ENCODE measurements at places on chromosomes 1 and 21.

DNA sequence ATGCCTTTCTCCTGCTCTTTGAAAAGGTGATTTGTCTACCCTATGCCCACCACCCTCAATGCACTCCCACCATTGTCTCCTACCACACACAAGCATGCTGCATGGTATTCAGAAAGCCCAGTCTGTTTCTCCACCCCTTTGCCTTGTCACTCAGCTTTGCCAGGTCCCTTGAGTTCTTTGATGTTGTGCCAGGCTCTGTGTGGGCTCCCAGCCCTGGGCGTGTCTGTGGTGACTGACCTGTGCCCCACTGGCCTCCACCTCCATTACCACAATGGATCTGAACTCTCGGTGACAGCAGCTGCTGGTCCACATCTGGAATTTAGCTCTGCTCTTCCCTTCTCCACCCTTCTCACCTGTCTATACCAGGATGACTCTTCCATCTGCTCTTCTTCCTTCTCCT, 34.9 kb downstream of the ATP2B4 start:
- no peak for DNase-seq

GRCh38 chr1:54548389-54549044, 489 bp downstream of the ACOT11 start:
- no peak for DNase-seq

DNA sequence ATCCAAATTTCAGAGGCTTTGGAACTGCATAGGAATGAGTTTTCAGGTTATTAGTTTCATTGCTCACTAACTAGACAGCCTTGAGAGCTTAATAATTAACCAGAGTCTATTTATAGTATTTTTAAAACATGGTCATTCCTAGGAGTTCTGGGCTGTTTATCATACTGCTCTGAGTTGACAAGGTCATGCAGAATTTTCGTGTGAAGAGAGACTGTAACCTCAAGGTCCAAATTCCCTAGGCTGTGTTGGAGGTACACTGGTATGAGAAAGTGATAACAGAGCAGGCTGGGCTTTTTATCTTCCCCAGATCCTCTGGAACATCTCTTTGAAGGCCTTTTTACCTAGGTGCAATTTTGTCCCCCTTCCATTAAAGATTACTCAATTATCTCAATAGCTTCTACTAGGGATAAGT, 736.3 kb downstream of the LTN1 start:
- no peak for DNase-seq

GRCh38 chr1:109479311-109479710, 4.4 kb upstream of the ATXN7L2 start:
- no peak for DNase-seq

DNA sequence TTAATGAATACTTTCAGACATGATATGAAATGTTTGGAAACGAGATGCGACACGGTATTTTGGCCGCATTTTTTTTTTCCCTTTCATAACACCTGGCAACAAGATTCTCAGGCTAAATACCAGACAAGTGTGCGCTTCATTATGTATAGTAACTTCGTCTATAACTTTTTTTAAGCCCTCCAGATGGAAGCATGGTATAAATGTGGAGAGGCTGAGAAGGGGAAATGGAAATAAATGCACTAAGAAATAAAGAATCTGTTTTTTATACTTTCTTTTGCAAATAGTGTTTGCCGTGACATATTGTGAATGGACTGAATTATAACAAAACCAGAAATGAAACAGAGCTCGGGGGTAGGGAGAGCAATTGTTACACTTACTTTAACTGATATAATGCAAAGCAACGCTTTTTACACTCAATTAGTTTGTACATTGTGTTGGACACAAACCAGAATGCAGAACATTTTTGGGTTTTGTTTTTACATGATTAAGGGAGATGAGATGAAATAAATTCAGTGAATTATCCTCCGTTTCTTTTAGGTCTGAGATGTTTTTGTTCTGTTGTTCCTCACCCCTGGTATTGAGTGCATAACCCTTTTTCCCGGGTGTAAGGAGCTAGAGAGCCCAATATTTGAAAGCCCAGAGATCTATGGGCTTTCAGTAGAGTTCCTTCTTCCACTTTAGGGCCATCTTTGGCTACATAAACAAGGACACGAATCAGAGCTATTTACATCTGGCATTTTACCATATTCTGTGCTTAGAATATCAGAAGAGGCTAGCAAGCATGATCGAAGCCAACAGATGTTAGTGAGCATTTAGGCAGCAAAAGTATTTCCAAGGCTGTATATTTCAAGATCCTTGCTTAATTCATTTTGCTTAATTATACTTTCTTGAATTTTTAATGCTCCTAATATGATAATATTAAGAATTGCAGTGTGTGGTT, 478.0 kb downstream of the CAMTA1 start:
- no peak for DNase-seq

GRCh38 chr21:34100790-34101189, 27.4 kb downstream of the MRPS6 start:
- no peak for DNase-seq

DNA sequence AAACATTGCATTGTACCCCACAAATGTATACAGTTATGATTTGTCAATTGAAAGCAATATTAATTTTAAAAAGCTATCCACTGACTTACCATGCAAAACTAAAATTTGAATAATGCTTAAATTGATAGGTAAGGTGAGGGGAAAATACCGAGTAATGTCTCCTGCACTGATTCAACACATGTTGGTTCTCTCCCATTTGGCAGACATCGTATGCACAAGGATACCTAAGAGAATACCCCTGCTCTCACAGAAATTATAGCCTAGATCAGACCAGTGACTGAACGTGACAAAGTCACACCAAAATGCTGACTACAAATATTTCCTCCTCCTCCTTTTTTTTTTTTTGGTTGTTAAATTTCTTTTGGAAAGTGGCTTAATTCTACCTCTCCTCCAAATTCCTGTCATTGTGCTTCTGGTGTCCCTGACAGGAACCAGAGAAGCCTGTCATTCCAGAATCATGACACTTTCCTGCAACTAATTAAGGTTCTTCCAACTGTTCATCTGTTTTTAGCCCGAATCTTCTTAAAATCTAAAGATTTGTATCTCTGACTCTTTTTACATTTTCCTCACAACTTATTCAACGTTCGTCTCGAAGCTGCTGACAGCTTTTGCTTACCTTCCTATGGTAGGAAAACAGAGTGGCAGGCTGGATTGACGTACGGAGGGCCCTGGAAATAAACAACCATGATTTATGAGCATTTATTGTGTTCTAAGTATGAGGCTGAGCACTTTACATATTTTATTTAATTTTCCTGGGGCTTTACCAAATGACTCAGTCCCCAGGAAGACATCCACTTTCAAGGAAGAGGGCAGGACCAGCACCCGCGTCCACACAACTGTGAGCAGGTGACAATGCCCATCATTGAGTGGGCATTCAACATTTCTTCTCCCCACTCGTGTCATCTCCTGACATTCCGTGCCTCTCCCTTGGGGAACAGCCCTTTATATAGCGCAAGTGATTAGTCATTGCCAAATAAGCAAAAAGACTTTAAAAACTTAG, 57.9 kb upstream of the KCNE2 start:
- DNase-seq: no peak

GRCh38 chr1:213274140-213274539, 223.1 kb downstream of the RPS6KC1 start:
- peak; percentile 15 for DNase-seq

- no peak for DNase-seq
These were observed 156.0 kb downstream of the PDE4B start for GRCh38 chr1:65948609-65949229.

GRCh38 chr1:25174730-25175612, 57.3 kb downstream of the SYF2 start:
- DNase-seq: no peak

DNA sequence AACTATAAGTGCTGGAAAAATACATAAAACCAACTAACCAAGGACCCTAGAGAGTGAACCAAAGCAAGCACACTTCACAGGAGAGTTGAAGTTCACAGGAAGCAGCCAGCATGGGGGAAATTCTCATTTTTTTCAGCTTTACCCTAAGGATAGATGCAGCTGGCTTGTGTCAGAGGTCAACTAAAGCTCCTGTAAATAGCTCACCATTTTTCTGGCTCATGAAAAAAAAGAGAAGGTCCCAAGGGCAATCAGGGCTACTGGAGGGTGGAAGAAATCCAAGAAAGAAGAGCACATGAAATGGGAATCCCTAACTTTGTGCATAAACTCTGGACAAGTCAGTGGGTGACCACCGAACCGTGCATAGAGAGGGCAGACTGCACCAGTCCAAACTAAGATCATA, 58.3 kb downstream of the KCNJ15 start:
- no peak for DNase-seq

DNA sequence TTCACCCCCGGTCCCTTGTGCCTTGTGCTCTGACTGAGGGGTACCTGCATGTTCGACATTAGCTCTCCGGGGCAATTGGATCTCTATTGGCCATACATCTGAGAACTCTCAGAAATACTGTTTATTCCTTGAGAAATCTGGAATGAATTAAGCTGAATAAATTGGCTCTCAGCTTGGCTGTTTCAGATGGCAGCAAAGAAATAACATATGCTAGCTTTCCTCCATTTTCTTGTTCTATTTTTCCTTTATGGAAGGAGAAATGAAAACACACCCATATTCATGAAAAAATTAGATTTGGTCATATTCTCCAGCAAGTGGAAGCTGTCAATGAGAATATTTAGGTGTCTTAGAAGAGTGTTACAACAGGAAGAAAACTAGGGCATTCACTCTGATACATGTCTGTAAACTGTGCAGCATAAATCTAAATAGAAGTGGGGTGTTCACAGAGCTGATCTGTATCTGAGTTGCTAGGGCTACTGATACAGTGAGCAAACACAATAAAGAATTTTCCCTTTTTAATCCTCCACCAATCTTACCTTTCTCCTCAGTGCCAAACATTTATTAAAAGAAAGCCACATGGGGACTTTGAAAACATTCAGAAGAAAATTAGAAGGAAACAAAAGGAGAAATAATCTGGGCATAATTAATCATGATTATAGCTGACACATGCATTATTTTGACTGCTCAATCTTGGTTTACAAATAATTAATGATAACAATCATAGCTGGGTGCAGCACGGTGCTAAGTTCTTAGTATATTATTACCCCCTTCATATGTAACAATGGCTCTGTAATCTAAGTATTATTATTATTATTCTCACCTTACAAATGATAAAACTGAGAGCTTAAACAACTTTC, 671.9 kb upstream of the USP24 start:
- DNase-seq: no peak

GRCh38 chr1:239178961-239179360, 207.4 kb upstream of the CHRM3 start:
- no peak for DNase-seq

- DNase-seq: peak; percentile 15
These were observed 29.9 kb upstream of the CAMSAP2 start for GRCh38 chr1:200708769-200709168.

DNA sequence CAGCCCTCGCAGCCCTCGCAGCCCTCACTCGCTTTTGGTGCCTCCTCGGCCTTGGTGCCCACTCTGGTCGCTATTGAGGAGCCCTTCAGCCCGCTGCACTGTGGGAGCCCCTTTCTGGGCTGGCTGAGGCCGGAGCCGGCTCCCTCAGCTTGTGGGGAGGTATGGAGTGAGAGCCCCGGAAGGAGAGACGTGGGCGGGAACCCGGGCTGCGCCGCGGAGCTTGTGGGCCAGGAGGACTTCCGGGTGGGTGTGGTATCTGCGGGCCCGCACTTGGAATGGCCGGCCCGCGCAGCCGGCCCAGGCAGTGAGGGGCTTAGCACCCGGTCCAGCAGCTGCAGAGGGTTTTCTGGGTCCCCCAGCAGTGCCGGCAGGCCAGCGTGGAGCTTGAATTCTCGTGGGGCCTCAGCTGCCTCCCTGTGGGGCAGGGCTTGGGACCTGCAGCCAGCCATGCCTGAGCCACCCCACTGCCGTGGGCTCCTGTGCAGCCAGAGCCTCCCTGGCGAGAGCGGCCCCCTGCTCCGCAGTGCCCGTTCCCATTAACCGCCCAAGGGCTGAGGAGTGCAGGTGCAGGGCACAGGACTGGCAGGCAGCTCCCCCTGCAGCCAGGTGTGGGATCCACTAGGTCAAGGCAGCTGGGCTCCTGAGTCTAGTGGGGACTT, 9.9 kb upstream of the CFHR2 start:
- no peak for DNase-seq

DNA sequence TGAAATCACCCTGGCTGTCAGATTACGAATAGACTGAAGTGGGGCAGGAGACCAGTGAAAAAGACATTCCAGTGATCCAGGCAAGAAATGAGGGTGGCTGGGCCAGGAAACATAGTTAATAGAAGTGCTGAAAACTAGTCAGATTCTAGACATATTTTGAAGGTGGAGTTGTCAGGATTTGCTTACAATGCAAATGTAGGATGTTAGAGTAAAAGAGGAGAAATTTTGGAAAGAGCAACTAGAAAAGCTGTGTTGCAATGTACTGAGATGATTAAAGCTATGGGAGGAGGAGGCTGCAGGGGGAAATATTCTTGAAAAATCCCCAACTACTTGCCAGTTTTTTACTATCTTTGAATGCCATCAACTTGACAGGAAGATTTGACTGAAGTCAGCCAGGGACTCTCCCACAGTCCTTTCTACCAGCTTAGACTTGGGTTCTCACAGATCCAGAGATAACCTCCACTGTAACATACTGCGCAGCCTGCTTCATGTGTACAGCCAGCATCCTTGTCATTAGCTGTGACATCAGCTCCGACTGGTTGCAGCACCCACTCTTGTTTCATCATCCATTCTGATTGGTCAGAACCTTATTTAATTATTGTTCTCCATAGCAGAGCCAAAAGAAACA, 109.7 kb downstream of the TSEN15 start:
- no peak for DNase-seq

DNA sequence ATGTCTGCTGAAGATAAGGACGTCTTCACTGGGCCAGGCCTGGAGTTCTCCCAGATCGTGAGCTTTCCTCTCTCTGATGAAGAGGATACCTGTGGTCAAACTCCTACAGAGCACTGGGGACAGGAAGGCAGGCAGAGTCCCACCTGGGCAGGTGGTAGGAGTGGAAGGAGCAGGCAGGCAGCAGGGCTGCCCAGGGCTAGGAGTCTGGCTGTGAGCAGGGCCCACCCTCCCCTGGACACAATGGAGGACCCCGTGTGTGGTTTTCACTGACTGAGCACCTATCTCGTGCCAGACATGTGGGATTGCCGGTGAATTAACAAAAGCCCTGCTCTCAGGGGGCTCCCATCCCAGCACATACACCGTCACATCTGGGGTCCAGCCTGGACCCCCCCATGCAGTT, 4.9 kb upstream of the SAMD11 start:
- no peak for DNase-seq

DNA sequence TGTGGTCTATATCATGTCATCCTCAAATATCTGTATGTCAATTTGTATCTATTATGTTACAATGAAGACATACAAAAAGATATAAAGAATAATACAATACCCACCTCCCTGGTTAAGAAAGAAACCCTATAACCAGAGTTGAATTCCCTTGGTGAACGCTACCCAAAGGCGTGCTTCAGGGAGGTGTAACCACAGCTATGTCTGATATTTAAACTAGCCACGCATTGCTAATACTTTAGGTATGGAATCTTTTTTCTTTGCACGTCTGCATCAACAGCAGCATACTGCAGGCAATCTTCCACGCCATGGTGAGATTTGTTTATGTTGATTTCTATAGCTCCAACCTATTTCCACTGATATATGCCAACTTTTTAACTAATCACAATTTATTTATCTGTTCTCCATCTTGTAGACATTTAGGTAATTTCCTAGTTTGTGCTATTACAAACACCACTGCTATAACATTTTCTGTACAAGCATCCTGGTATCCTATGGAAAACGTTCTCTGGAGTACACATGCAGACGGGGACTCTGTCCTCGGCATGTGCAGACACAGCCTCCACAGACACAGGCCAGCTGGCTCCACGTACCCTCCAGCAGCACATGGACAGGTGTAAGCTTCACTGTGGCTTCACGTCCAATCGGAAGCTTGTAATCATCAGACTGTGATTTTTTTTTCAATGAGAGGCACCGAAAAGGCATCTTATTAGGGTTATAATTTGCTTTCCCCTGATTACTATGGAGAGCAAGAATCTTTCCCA, 58.5 kb downstream of the HSF2BP start:
- no peak for DNase-seq
